AML-193 (cell line): ENCODE measurements at places on chromosomes 1 and 21.

DNA sequence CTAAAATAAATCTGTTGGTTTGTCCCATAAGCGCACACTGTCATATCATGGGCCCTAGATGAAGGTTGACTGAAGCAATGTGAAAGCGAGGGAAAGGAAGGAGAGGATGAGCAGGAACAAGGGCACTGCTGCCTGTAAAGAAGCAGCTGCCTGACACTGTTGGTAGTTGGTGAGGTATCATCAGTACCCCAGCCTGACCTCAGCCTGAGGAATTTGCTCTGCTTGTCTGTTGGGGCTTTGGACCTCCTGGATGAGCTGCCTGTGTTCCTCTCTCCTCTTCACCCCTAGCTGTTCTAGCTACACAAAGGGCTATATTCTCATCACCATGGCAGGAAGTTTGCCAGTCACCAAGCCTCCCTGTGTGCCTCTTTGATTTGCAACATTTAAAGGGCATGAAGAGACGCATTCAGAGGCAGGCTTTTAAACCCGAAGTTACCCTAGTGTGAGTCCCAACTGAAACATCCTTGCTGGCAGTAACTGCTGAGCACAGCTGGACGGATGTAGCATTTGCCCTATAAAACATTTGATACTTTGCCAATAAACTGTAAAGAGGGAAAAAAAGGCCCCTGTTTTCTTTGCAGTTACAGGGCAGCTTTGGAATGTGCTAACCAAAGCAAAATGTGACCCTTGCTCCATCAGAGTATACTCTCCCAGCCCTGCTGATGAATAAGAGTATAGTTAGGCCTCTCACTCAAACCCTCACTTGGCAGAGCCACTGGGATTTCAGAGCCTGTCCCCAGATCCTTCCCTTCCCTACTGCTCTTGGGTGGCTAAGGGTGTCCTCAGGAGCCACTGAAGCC is 22.2 kb upstream of the SPATA6 start:
- no peak for DNase-seq

DNA sequence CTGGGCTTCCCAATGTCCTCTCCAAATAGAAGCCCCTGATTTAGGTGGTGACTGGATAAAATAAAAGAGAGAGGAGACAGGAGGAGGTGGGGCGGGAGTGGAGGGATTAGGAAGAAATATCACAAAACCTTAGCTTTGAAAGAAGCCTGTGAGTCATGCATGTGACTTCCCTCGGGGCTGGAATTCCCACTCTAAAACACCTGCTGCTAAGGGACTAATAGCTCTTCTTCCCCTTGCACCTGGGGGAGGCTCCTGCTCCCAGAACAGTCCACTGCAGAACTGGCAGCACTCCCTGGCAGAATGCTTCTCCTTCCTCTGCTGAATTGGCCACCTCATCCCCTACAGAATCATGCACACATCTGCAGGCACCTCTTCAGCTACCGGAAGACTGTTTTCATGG is 207.2 kb downstream of the ATG4C start:
- no peak for DNase-seq

GRCh38 chr1:202192770-202193613 is 607 bp upstream of the LGR6 start:
- DNase-seq, result peak; percentile 23

DNA sequence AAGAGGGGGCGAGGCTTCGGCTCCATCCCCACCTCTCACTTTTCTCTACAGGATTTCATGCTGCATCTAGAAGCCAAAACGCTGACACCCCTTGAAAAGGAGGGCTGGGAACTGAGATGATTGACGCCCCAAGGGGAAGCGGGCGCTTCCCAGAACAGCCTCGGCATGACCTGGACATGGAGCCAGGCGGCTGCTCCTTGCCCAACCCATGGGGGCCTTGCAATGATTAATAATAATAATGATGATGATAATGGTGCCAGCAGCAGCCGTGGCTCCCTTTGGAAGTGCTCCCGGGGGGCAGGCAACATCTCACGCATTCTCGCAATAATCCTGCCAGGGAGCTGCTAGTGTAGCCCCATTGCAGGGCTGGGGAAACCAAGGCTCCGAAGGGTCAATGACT is 78.2 kb downstream of the RAP1GAP start:
- DNase-seq, result no peak

- DNase-seq, result no peak
Measured at GRCh38 chr1:61472876-61473275, 252.1 kb downstream of the TM2D1 start.

GRCh38 chr1:229253151-229253974 is 17.5 kb upstream of the RAB4A start:
- peak; percentile 25 for DNase-seq

GRCh38 chr1:46587069-46587468 is 17.0 kb downstream of the MKNK1 start:
- DNase-seq, result no peak

GRCh38 chr1:187645651-187646050 is 816.9 kb downstream of the PLA2G4A start:
- no peak for DNase-seq

DNA sequence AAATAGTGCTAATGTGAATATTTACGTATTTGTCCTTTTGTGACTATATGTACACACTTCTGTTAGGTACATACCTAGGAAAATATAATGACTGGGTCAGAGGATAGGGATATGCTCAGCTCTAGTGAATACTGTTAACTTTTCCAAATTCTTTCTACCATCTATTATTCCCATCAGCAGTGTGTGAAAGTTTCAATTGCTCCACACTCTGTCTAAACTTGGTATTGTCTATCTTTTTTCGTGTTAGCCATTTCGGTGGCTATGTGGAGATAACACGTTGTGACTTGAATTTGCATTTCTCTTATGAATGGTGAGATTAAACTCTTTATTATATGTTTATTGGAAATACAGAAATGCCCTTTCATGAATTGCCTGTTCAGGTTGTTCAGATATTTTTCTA is 22.7 kb upstream of the LELP1 start:
- DNase-seq, result no peak

DNA sequence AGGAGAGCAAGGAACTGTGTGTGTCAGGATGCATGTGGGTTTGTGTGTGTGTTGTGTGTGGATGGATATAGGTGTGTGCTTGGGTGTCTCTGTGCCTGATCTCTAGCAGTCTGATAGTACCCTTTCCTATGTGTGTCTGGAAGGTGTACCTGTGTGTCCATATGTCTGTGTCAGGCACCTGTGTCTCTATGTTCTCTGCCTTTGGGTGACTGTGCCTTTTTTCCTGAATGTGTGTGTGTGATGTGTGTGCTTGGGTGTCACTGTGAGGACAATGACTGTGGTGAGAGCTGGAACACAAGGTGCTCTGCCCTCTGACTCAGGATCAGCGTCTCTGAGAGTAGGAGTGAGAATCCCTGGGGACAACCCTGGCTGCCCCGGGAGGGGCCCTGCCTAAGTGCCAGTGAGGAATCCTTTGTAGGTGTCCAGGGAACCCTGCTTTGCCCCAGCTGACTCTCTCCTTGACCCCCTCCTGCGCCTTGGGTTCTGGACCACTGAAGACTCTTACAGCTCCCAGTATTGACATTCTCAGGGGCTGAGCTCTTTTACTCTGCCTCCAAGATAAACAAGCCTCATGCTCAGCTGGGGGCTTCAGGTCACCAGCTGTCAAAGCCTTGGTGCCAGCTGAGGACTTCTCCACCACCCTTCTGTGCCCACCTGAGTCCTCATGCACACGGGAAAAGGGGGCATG is 735 bp upstream of the EFNA3 start:
- DNase-seq, result no peak
